ENCODE measurements at places on chromosomes 16 and 17.

- no peak for DNase-seq
Measured at GRCh38 chr17:41656249-41657023, 32.1 kb upstream of the KRT17 start.

- no peak for DNase-seq
Measured at GRCh38 chr17:37492167-37492566, 2.5 kb downstream of the DUSP14 start.

GRCh38 chr16:83913245-83913633 lies 14.3 kb downstream of the MLYCD start:
- DNase-seq = no peak

DNA sequence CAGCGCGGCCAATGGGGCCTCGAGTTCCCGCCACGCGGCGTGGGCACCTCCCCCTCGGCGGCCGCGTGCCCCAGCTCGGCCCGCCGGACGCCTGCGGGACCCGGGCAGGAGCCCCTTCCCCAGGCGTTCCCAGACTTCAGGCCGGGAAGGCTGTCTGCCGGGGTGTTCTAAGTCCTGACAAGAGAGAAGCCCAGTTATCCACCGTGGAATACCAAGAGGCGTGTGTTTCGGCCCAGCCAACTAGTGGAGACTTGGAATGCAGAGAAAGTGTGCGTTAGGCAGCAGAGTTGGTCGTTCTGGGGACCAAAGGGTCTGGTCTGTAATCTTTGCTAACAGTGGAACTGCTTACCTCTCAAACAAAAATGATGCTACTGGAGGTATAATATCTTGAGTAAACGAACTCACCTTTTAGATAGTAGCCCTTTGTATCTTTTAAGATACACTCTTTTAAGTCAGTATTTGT lies 251 bp upstream of the HSF5 start:
- no peak for DNase-seq

DNA sequence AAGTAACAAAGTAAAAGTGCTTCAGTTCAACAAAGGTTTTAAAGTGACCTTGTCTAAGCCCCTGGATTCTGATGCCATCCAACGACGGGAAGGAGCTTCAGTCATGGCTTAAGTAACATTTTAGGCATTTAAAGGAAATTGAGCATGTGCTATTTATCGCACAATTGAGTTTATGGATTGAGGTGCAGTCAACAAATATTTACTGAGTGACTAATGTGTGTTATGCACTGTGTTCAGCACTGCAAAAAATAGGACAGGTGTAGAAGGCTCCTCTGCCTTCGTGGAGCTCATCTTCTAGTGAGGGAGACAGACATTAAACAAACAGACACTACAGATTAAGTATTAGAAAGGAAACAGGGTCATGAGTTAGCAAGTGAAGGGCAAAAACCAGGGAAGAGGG lies 12.5 kb downstream of the TMIGD1 start:
- DNase-seq = no peak

DNA sequence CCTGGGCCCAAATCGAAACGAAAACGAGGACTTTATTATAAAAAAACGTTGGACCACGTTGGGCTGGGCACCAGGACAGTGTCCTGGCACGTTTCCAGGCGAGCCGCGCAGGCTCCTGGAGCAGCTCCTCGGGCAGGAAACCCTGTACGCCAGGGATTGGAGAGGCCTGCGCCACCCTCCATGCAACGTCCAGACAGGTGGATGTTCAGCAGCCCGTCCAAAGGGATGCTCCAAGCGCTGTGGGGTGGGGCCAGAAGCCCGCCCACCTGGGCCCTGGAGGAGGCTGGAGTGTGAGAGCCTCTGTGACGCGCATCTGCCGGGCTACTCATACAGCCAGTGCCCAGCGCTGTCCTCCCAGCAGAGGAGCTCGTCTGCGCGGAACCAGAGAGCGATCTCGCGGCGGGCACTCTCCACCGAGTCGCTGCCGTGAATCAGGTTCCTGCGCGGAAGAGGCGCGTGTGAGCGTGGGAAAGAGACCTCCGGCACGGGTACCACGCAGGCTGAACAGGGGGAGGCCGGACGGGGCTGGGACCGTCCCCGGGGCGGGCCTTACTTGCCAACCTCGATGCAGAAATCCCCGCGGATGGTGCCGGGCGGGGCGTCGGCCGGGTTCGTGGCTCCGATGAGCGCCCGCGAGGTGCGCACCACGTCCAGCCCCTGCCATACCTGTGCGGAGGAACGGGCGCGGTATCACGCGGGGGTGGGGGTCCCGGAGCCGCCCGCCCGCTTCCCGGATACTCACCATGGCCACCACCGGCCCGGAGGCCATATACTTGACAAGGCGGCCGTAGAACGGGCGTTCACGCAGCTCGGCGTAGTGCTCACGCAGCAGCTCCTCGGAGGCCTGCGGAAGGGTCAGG lies 785 bp downstream of the NME3 start:
- DNase-seq = no peak

DNA sequence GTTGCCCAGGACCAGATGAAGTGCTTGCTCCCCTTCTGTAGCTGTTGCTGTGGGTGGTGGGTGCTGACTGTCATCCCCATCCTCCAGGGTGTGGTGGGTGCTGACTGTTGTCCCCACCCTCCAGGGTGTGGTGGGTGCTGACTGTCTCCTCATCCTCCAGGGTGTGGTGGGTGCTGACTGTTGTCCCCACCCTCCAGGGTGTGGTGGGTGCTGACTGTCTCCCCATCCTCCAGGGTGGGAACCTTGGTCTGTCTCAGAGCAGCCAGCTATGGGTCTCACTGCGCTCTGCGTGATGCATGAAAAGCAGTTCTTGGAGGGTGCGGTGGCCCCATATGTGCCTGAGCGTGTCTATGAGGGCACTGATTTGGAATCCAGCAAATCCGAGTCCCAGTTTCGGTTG lies 163.8 kb downstream of the RPTOR start:
- DNase-seq = no peak

DNA sequence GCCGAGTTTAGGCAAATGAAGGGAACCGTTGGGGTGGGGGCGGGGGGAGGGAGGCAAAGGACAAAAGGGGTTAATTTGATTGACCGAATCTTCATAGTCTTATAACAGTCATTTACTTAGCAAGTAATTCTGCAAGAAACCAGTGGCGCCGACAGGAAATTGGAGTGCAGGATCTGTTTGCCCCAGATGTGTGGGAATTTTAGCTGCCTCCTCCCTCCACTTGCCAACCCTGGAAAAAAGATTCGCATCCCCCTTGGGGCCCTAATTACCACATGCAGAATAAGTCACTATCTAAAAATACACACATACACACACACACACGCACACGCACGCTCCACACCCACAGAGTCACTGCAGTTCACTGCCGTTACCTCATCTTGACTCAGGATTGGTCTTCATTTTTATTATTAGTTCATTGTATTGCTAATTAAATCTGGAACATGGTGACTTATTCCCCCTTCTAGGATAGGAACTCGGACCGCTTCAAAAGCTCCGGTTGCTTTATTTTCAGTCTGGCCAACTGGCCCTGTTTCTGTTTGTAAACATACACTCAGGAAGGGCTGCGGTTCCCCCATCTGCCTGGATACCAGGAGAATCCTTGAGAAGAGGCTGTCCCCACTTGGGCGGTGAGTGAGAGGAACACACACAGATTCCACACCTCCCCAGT lies 241.6 kb upstream of the SALL1 start:
- peak; percentile 74 for DNase-seq

DNA sequence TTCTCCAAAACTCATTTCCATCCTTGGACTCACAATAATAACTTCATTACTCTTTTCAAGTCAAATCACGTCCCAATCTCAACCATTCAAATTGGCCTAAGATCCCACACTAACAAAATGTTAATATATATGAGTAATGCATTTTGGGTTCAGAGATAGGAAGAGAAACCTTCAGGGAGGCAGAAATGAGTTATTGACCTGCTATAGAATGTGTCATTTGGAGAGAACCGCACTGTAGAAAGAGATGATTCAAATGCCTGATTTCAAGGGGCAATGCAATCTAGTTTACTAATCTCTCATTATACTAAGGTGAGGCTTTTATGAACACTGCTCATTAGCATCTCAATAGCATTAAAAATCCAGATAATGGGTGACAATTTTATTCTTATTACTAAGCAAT lies 1595.0 kb upstream of the GOT2 start:
- DNase-seq = peak; percentile 2

- DNase-seq = peak; percentile 42
Measured at GRCh38 chr17:41382394-41382793, 288 bp upstream of the KRT34 start.

DNA sequence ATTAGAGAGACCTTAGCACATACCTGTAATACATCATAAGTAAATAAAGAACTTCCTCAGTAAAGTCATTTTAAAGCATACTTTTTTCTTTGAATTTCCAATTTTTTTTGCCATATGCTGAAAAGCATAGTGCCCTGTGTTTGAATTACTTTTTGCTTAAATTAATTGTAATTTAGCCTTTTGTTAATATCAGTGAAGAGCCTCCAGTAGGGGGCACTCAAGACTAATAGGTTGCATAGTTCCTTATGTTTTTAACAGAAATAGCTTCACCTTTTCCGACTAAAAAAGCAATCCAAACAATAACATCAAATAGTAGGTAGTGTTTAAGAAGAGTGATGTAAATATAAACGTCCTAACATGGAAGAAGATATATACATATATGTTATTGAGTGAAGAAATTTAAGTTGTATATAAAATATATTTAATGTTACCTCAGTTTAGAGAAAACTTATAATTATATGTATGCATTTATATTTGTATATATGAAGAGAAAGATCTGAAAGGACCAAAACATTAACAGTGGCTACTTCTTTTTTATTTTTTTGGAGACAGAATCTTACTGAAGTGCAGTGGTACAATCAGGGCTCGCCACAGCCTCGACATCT lies 18.6 kb downstream of the RAD51C start:
- peak; percentile 81 for DNase-seq

DNA sequence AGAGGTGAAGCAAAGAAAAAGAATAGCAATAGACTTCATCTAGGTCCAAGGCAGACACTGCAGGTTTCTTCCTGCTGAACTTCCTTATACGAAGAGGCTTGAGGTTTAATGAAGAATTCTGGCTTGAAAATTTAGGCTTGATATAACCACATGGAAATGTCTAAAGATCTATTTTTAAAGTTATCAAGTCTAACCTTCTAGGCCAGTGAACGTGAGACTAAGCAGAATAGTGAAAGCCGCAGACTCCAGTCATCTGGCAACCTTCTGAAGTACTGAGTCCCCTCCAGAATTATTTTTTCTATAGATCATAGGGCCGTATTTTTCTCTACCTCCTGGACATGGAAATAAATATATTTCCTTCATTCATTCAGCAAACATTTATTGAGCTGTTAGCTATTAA lies 333.6 kb downstream of the BCAS3 start:
- no peak for DNase-seq

DNA sequence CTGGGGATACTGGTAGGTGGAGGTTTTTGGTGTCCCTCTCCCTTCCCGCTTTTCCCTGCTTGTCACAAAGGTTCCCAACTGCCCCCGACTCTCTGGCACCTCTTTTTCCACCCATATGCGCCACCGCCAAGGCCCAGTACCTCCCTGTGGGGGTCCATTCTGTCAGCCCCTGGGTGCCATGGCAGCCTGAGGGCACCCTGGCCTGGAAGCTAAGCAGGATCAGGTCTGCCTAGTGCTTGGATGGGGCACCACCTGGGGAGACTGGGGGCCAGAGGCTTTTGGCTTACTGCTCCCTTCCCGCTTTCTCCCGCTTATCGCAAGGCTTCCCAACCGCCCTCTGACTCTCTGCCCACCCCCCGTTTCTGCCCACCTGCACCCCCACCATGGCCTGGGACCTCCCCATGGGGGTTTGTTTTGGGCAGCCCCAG lies 2286.4 kb downstream of the TP53TG3F start:
- no peak for DNase-seq

GRCh38 chr17:47012457-47012856 lies 33.4 kb upstream of the RPRML start:
- DNase-seq = no peak

DNA sequence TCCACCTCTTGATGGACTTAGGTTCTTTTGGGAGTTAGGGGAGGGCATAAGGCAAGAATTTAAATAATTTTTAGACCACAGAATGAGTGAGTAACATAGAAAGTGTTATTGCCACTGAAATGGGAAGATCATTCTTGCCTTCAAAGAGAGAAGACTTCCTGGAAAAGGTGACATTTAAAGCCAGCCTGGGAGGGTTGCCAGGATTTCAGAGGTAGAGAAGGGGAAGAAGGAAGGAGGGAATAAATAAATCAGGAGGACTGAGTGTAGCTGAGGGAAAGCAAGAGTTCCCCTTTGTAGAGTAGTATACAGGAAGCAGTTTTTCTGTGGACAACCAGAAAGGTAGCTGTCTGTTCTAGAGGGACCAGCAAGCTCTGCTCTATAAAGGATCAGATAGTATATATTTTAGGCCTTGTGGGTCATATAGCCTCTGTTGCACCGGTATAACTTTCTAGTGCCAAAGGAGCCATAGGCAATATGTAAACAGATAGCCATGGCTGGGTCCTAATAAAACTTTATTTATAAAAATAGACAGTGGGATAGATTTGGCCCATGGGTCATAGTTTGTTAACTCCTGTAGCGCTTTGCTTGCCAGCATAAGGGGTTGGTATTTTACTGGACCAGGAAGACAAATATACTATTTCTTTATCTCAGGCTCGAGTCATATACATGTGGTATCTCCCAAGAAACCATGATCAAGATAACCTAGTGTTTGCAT lies 147.2 kb upstream of the CACNG5 start:
- no peak for DNase-seq

GRCh38 chr16:87352818-87353217 lies 30.8 kb downstream of the FBXO31 start:
- DNase-seq = no peak

GRCh38 chr16:59169168-59169567 lies 435.1 kb upstream of the GOT2 start:
- DNase-seq = no peak

GRCh38 chr16:466651-467050 lies 41.2 kb downstream of the RAB11FIP3 start:
- no peak for DNase-seq

- peak; percentile 18 for DNase-seq
Measured at GRCh38 chr17:68711858-68712257, 110.7 kb upstream of the FAM20A start.

DNA sequence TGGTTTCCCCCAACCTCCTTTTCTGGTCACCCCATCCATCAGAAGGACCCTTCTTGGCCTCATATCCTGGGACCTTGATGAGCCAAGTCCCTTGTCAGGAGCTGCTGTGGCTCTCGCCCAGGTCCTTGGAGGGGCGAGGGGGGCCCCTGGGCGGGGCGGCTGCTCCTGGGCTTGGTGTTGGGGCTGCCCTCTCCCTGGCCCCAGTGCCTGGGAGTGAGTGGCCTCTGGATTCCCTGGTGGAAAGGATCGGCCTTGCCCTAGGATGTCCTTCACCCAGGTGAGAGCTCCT lies 6.2 kb upstream of the NOTUM start:
- DNase-seq = no peak

DNA sequence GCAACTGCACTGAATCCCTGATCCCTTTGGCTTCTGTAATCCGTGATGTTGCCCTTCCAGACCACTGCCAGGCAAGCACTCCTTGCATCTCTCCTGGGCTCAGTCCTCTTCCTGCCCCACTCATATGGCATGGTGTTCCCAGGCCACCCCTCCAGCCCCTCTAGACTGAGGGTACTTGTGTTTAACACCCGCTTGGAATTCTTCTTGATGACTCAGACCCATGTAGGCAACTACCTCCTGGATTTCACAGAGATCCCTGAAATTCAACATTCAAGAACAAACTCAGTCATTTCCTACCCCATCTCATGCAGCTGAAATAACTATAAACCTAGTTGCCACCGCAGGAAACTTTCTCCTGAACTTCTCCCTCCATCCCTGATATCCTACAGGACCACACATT lies 541.9 kb upstream of the CDH11 start:
- DNase-seq = no peak

Measured in choroid plexus epithelial cell (primary cell).